ENCODE measurements at places on chromosomes 16 and 17. TPM values are rescaled to one million over a fixed set of nuclear protein-coding genes. Genes with fewer than 3 reads are reported as not detected.

- peak; percentile 7 for DNase-seq
Measured at GRCh38 chr17:46020023-46020761, 21.1 kb downstream of the STH start.

The ARSG gene
- total RNA-seq: 1.4 TPM

- no peak for DNase-seq
Measured at GRCh38 chr16:4641306-4641687, 16.7 kb downstream of the MGRN1 start.

The JPH3 gene
- total RNA-seq: not detected

The ANKS4B gene
- total RNA-seq: not detected

- DNase-seq: no peak
Measured at GRCh38 chr17:6361733-6362132, 73.2 kb downstream of the AIPL1 start.

GRCh38 chr17:17681744-17682292, 560 bp downstream of the RAI1 start:
- DNase-seq: no peak

- DNase-seq: no peak
Measured at GRCh38 chr17:76379275-76379641, 5.2 kb upstream of the SPHK1 start.

GRCh38 chr17:10067446-10068143, 130.8 kb downstream of the GAS7 start:
- DNase-seq: no peak

The TCAP gene
- 0.60 TPM for total RNA-seq

The KRT36 gene
- not detected for total RNA-seq

- DNase-seq: no peak
Measured at GRCh38 chr17:43151880-43152456, 19.0 kb upstream of the NBR1 start.

- DNase-seq: no peak
Measured at GRCh38 chr16:17260276-17260849, 210.4 kb downstream of the XYLT1 start.

GRCh38 chr17:5870231-5870953, 199.8 kb upstream of the WSCD1 start:
- no peak for DNase-seq

DNA sequence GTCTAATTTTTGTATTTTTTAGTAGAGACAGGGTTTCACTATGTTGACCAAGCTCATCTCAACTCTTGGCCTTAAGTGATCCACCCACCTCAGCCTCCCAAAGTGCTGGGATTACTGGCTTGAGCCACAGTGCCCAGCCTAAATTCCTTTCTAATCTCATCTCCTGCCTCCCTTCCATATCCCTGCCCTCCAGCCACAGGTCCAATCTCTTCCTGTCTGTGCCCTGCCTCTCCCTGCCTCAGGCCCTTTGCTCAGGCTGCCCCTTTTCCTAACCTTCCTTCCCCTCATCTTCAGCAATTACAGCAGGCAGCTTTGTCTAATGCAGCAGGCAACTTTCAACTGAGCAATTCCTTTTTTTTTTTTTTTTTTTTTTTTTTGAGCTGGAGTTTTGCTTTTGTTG, 46.8 kb downstream of the CFAP20 start:
- no peak for DNase-seq

- no peak for DNase-seq
Measured at GRCh38 chr17:43327421-43327820, 71.4 kb upstream of the ARL4D start.

DNA sequence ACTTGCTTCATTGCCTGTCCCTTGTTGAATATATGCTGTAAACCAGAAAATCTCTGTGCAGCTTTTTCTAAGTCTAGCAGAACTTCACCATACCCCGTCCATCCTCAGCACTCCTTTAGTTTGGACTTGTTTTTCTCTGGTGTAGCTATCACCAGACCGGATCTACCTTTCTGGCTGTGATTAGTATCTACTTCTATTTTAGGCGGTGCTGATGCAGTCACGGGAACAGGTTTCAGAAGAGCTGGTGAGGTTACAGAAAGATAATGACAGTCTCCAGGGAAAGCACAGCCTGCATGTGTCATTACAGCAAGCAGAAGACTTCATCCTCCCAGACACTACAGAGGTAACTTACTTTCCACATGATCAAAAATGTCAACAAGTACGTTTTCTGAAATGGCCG, 46.4 kb downstream of the NUP88 start:
- DNase-seq: no peak

The CA7 gene
- total RNA-seq: not detected

The UNC45B gene
- total RNA-seq: not detected

The KCNG4 gene
- total RNA-seq: not detected

The TTLL6 gene
- total RNA-seq: 1.9 TPM

- DNase-seq: no peak
Measured at GRCh38 chr17:3804503-3804931, 3.5 kb upstream of the ITGAE start.

GRCh38 chr17:75614006-75614405, 19.2 kb upstream of the SMIM5 start:
- DNase-seq: no peak

- no peak for DNase-seq
Measured at GRCh38 chr17:6684460-6684783, 28.7 kb downstream of the SLC13A5 start.

DNA sequence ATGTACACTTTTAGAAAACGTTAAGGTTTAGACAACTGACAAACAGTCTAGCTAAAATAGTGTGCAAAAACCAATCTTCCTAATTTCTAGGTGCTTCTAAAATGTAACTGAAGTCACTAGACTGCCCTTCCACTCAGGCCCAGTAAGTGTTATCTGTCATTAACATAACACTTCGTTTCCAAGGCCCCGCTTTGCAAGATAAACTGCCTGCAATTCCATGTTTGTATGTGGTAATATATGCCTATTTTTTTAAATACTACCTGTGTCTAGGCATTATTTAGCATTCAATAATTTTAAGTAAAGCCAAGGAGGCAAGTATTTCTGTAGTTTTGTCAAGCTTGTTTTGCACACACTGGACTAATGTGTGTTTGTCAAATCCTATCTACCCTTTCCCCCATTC, 3.2 kb downstream of the USP32 start:
- DNase-seq: no peak

- DNase-seq: no peak
Measured at GRCh38 chr17:43219001-43219400, 7.3 kb downstream of the TMEM106A start.

DNA sequence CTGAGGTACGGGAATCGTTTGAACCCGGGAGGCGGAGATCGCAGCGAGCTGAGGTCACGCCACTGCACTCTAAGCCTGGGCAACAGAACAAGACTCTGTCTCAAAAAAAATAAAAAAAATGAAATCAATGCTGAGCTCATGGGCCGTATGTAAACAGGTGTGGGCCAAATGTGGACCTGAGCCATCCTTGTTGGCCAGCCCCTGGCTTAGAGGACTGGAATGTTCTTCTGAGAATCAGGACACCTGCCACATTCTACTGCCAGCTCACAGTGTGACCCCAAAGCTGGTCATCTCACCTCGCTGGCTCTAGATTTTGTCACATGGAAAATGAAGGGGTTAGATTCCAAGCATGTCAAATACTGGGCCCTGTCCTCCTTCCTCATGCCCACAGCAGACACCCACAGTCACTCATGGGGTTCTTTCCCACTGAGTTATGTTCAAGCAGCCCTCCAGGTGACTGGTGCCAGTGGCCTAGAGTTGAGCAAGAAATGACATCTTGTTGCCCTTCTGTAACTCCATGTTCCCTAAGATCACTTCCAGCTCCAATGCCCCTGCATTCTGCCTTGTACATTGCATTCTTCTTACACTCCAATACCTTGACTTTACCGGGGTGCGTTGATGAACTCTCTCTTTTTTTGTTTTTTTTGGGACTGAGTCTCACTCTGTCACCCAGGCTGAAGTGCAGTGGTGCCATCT, 110.6 kb downstream of the ABCC1 start:
- DNase-seq: no peak

The DOC2B gene
- total RNA-seq: 4.9 TPM

- DNase-seq: no peak
Measured at GRCh38 chr16:86219655-86220445, 290.5 kb upstream of the FOXF1 start.

DNA sequence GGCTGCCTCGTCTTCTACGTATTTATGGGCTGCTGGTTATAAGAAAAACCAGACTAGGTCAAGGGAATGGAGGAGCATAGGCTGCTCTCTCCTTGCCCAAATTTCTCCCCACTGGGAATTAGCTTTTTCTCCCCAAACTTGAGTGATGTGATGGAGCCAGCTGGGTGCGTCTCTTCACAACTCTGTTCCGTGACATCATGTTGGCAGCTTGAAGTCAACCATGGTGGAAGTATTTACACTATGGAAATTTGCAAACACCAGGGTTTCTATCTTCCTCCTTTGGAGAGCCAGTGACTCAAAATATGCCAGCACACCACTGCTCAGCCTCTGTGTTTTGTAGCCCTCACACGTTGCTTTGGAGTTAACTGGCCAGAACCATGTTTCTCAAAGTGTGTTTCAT, 78.1 kb downstream of the OR1D5 start:
- no peak for DNase-seq

The CCDC200 gene
- not detected for total RNA-seq

The PRKCA gene
- 8.4 TPM for total RNA-seq

The MYH1 gene
- not detected for total RNA-seq

The CRYBA1 gene
- not detected for total RNA-seq

DNA sequence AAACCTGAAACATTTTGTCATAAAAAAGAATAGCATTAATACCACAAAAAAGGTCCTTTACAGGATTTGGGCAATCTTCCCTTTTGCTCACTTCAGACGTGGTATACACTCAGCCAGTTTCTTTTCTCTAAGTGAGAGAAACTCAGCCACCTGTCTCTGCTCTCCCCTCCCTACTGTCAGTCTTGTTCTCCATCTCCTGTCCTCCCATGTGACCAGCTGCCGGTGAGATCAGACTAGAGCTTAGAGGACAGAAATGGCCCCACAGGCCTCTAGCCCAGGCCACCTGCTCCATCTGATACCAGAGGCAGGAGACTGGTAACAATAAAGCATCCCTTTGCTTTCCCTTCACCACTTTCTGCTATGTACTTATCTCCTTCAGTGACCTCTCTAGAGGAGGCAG, 34.9 kb downstream of the CMC2 start:
- DNase-seq: no peak

GRCh38 chr16:50154420-50154950, 1.4 kb downstream of the TENT4B start:
- no peak for DNase-seq

DNA sequence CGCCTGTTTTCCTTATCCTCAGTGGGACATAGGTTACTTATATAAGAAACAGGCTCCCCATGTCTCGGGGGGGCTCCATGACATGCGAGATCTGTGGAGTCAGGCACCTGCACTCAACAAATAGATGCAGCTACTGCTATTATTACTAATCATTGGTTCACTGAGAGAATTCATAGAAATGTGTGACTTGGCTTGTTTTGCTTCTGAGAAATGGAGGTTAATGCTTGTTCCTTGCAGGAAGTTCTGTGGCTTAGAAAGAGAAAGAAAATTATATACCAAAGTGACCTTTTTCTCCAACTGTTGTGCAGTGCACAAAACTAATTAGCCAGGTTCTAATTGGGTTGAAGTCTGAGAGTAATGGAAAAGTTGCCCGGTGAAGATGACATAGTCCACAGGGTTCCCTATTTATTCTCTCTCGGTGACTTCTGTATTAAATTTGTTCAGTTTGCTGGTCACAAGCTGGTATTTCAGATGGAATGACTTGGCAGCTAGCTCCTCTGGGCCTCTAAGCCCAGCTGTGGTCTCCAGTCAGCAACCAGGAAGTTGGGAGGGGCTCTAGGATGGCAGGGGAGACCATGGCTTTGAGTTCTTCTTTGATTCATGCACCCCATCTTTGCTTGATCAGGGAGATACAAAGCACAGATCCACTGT, 17.6 kb upstream of the MAF start:
- DNase-seq: no peak

The CCL7 gene
- not detected for total RNA-seq

DNA sequence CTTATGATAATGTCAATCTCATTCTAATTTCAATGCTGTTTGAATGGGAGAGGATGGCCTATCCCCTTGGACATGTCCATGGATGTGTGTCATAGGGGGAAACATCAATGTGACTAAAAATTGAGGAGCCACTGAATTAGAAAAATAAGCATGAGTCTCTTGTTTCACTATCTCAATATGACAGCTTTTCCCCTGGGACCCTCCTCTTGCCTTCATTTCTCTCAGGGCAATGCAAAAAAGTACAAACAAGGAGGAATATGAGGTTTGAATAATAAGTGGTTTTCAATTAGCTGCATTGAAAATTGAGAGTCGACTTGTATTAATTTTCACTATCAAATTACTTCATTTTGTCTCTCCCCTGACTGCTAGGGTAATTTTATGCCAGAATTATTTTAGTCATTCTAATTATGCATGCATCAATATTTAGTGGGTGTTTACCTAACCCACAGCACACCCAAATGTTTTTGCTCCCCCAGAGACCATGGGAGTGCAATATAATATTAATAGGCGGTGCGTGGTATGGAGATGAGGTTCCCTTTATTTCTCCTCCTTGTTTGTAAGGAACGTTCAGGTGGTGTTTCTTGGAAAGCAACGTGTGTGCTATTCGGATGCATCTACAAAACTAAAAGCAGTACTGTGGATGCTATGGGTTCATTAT, 6.8 kb upstream of the SDR42E1 start:
- DNase-seq: no peak

- no peak for DNase-seq
Measured at GRCh38 chr17:5950878-5951277, 119.3 kb upstream of the WSCD1 start.

The RNFT1 gene
- total RNA-seq: 24.7 TPM

GRCh38 chr16:324451-325334, 27.8 kb downstream of the AXIN1 start:
- no peak for DNase-seq

GRCh38 chr17:69323806-69324205, 3.1 kb downstream of the ABCA5 start:
- no peak for DNase-seq

The TP53TG3C gene
- not detected for total RNA-seq

DNA sequence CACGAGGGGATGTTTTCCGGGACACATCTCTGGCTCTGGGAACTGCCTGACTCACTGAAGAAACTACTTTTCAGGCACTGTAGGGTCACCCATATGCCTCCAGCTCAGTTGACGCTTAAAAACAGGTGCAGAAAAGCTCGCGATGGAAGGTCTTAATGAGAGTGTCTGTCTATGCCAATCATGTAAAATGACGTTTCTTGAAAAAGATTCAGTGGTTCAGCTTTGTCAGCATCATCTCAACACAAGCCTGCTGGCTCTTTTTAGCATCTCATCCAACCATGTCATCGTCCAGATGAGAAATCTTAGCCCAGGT, 27.5 kb downstream of the OR1D5 start:
- DNase-seq: no peak
